ENCODE measurements at places on chromosomes 3 and 15. TPM values are rescaled to one million over a fixed set of nuclear protein-coding genes. Genes with fewer than 3 reads are reported as not detected.
A peak's percentile ranks its signal among the peaks of the same experiment; 100 is the strongest.

Gene PATL2
- not detected for total RNA-seq

GRCh38 chr3:100264242-100264641, 3.5 kb downstream of the TBC1D23 start:
- peaks cover 36% of the 10 kb centered on the region for H3K4me1 ChIP-seq
- DNase-seq: no peak
- H3K27ac ChIP-seq: peak overlapping the region; percentile 82
- H3K36me3 ChIP-seq: no peaks in the 10 kb centered on the region
- H3K4me3 ChIP-seq: no peak overlapping the region

DNA sequence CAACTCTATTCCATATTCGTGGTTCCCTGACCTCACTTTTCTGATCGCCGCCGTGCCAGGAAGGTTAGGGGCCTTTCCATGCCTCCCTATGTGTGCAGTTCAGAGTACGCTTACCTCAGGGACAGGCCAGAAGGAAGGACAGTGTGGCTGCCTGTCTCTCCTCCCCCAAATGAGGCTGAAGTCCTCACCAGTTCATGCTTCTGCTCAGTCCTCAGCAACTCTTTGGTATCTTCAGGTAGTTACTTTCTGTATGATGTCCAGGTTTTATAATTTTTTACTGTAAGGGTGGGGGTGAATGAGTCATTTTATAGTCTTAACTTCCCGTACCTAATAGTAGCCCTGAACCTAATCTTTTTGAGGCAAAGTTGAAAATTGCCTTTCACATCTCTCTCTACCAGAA, 98.7 kb downstream of the VPS8 start:
- peaks cover 25% of the 10 kb centered on the region for H3K36me3 ChIP-seq
- DNase-seq: no peak
- peaks cover 23% of the 10 kb centered on the region for H3K4me1 ChIP-seq
- no peaks in the 10 kb centered on the region for H3K27me3 ChIP-seq

Gene ZNF662
- total RNA-seq: 0.40 TPM

DNA sequence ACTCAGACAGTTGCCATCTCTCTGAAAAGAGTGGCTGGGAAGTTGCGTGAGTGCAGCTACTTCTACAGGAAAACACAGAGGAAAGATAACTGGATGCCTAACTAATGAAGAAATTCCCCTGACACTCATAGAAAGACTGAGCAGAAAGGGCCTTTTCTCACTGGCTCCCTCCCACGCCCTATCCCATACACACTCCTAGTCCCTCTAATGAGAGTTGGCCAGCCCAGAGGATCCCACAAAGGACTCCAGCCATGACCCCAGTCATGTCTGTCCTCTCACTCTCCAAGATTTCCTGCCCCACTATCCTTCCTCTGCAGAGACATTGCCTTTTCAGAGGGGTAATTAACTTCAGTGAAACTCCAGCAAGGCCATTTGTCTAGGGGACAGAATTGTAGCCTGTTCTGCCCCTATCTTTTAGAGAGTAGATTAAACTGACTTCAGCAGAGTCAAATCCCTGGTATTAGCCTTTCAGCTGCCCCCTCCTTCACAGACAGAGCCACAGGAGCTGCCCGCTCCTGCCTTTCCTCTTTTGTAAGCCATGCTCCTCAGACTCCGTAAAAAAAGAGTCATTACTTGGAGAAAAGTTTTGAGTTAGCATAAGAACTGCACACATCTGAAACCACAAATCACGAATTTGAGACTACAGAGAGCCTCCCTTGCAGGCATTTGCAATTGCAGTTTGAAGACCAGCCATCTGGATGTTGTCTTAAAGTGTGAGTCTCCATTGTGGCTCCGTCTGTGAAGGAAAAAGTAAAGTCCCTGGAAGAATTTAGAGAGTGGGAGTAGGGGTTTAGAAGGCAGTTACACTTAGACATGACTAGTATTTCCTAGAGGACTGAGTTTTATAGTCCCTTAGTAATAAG, 129.1 kb upstream of the SEMA6D start:
- H3K27me3 ChIP-seq: no peaks in the 10 kb centered on the region
- H3K4me1 ChIP-seq: peaks cover 3% of the 10 kb centered on the region
- no peak overlapping the region for H3K27ac ChIP-seq
- H3K36me3 ChIP-seq: no peaks in the 10 kb centered on the region

DNA sequence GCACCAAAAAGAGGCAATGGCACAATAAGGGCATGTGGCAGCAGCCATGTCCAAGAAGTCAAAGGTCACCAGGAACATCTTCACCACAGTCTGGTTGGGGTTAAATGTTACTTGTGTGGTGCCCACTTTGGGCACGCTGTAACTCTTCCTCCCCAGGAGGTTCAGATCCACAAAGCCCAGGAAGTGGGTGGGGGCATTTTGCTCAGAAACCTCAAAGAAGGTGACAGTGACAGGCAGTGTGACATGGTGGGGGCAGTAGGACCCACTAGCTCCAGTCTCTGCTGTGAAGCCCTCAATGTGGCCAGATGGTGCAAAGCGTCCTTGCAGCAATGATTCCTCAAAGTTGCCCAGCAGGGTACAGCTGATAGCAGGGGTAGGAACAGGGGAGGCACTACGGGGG, 5.8 kb downstream of the ZNF80 start:
- H3K27ac ChIP-seq: no peak overlapping the region
- no peak overlapping the region for H3K4me3 ChIP-seq
- DNase-seq: no peak
- no peaks in the 10 kb centered on the region for H3K36me3 ChIP-seq
- peaks cover 4% of the 10 kb centered on the region for H3K4me1 ChIP-seq

DNA sequence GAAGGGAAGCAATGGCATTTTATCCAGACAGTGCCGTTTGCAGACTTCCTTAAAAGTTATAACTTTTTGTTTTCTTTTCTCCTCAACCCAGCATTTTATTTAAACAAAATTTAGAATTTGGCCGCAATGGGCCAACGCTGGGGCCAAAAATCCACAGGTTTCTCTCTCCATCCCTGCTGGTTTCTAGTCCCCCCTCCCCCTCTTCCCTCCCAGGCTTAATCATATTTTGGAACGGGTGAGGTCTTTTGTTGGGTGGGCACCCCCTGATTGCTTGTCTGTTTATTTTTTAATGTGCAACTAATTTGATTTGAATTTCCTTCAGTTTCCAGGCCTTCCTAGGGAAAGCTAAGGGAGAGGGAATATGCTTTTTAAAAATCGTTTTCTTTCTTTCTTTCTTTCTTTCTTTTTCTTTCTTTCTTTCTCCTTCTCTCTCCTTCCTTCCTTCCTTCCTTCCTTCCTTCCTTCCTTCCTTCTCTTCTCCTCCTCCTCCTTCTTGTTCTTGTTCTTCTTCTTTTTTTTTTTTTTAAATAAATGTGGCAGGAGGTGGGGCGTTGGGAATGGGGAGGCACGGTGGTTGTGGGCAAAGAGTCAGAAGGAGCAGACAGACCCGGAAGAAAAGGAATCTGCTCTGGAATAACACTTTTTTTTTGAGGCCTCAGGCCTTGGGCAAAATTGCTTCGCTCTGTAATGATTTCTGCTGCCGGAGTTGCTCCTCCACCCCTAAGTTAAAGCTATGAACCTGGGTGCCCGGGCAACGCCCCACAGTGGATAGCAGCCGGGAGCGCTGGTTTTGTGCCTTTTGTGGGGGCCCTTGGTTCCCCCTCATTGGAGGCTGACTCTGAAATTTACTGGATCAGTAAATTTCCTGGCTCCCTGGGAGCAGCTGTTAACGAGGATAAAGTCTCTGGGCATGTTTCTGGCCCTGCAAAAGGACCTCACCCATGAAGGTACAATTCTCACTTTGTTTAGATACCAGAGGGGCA, 1.9 kb downstream of the FNDC3B start:
- H3K36me3 ChIP-seq: peaks cover 7% of the 10 kb centered on the region
- no peaks in the 10 kb centered on the region for H3K27me3 ChIP-seq
- H3K4me3 ChIP-seq: peak overlapping the region; percentile 94
- peak overlapping the region; percentile 95 for H3K27ac ChIP-seq

Gene UBAP1L
- total RNA-seq: 5.8 TPM

Gene DUOXA2
- total RNA-seq: not detected

Gene ITIH1
- 14.1 TPM for total RNA-seq

All from progenitor cell of endocrine pancreas (in vitro differentiated cells).